ENCODE measurements at places on chromosomes 12 and 14. TPM values are rescaled to one million over a fixed set of nuclear protein-coding genes. Genes with fewer than 3 reads are reported as not detected.

ZFHX2 gene
- 1.5 TPM for total RNA-seq

SELPLG gene
- 8.1 TPM for total RNA-seq

ACRBP gene
- total RNA-seq, result 5.2 TPM

GARIN6 gene
- not detected for total RNA-seq

FOXG1 gene
- not detected for total RNA-seq

PZP gene
- total RNA-seq, result 0.87 TPM

MUCL1 gene
- not detected for total RNA-seq

SERPINA6 gene
- total RNA-seq, result not detected

TMPRSS12 gene
- not detected for total RNA-seq

CCDC175 gene
- total RNA-seq, result 0.71 TPM

CD69 gene
- total RNA-seq, result 8.4 TPM

SLC10A1 gene
- total RNA-seq, result not detected

KERA gene
- total RNA-seq, result not detected

DAO gene
- not detected for total RNA-seq

CACNA2D4 gene
- total RNA-seq, result 6.2 TPM

PPP4R3A gene
- total RNA-seq, result 75.4 TPM

HEBP1 gene
- total RNA-seq, result 73.6 TPM

ASCL1 gene
- total RNA-seq, result not detected

SFSWAP gene
- total RNA-seq, result 72.3 TPM

CCDC184 gene
- 2.2 TPM for total RNA-seq

ZDHHC22 gene
- not detected for total RNA-seq

IL22 gene
- not detected for total RNA-seq

CLEC6A gene
- not detected for total RNA-seq

RNF212B gene
- not detected for total RNA-seq

KRT3 gene
- total RNA-seq, result not detected

NOS1 gene
- total RNA-seq, result 0.66 TPM

LHX5 gene
- not detected for total RNA-seq

RPS29 gene
- 827 TPM for total RNA-seq

LALBA gene
- not detected for total RNA-seq

ADSS1 gene
- 63.2 TPM for total RNA-seq

CTDSP2 gene
- total RNA-seq, result 187 TPM

CMAS gene
- 32.6 TPM for total RNA-seq

HOXC5 gene
- total RNA-seq, result 3.9 TPM

KLRB1 gene
- 1.1 TPM for total RNA-seq

CIDEB gene
- total RNA-seq, result 12.2 TPM

MCRS1 gene
- total RNA-seq, result 34.7 TPM

TEX22 gene
- 1.2 TPM for total RNA-seq

COL2A1 gene
- not detected for total RNA-seq

EFS gene
- 24.5 TPM for total RNA-seq

OVCH1 gene
- total RNA-seq, result 1.5 TPM

SLC5A8 gene
- not detected for total RNA-seq

PIWIL1 gene
- not detected for total RNA-seq

HOXC12 gene
- total RNA-seq, result 0.45 TPM

CLEC2A gene
- total RNA-seq, result not detected

CCDC38 gene
- not detected for total RNA-seq

RNASE3 gene
- not detected for total RNA-seq

B4GALNT1 gene
- total RNA-seq, result 5.9 TPM

EXOC3L4 gene
- total RNA-seq, result 4.8 TPM

CISTR gene
- not detected for total RNA-seq

KRT5 gene
- 0.87 TPM for total RNA-seq

GPX2 gene
- not detected for total RNA-seq

CLEC9A gene
- 0.42 TPM for total RNA-seq

CHGA gene
- total RNA-seq, result not detected

TDP1 gene
- 13.3 TPM for total RNA-seq
